ENCODE measurements at places on chromosomes 3 and 15.

- no peak for DNase-seq
These were observed 2.1 kb downstream of the MAGI1 start for GRCh38 chr3:66036586-66037148.

GRCh38 chr3:138940446-138940845 lies 6.5 kb downstream of the FOXL2 start:
- no peak for DNase-seq

GRCh38 chr3:81666502-81667121 lies 94.8 kb downstream of the GBE1 start:
- DNase-seq, result no peak

- DNase-seq, result no peak
These were observed 193.4 kb upstream of the SEMA6D start for GRCh38 chr15:47523681-47524475.

DNA sequence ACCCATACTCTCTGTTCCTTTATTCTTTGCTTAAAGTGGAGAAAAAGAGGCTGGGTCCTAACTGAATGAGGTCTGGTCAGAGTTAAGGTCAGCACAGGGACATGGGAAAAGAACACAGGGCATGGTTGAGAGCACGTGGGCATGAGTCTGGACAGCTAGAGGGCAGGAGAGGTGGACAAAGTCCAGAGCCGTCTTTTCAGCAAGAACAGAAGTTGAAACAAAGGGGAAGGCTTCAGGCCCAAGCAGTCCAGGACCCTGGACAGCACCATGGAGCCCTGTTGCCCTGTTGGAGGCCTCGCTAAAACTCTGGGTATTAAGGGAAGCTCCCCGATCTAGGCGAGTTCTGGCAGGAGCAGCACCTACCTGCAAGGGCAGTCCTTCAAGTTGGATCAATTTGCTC lies 50.7 kb downstream of the XYLB start:
- no peak for DNase-seq
